ENCODE measurements at places on chromosomes 13 and 19.

GRCh38 chr13:20714563-20715329, 11.2 kb downstream of the IL17D start:
- peak; percentile 88 for DNase-seq

GRCh38 chr13:28128030-28128429, 10.3 kb upstream of the PAN3 start:
- no peak for DNase-seq

DNA sequence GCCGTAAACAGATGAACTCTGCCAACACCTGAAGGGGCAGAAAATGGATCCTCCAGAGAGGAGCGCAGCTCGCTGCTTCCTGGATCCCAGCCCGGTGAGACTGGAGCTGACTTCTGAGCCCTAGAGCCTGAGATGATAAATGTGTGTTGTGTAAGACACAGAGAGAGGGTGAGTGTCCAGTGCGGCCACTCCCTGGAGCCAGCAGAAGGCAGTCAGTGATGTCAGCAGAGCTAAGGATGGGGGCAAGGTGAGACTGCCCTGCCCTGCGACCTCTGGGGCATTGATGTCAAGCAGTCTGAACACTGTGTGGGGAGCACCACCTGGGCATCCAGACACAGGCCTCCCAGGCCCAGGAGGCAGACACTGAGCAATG, 9.7 kb upstream of the SLC35E1 start:
- peak; percentile 56 for DNase-seq

- no peak for DNase-seq
Measured at GRCh38 chr13:26382835-26383234, 128.9 kb downstream of the CDK8 start.

GRCh38 chr19:2743099-2743498, 3.3 kb upstream of the SLC39A3 start:
- DNase-seq = no peak

GRCh38 chr13:113669231-113669754, 2.3 kb downstream of the GRK1 start:
- DNase-seq = no peak

- no peak for DNase-seq
Measured at GRCh38 chr13:113397608-113398425, 33.9 kb upstream of the GRTP1 start.

DNA sequence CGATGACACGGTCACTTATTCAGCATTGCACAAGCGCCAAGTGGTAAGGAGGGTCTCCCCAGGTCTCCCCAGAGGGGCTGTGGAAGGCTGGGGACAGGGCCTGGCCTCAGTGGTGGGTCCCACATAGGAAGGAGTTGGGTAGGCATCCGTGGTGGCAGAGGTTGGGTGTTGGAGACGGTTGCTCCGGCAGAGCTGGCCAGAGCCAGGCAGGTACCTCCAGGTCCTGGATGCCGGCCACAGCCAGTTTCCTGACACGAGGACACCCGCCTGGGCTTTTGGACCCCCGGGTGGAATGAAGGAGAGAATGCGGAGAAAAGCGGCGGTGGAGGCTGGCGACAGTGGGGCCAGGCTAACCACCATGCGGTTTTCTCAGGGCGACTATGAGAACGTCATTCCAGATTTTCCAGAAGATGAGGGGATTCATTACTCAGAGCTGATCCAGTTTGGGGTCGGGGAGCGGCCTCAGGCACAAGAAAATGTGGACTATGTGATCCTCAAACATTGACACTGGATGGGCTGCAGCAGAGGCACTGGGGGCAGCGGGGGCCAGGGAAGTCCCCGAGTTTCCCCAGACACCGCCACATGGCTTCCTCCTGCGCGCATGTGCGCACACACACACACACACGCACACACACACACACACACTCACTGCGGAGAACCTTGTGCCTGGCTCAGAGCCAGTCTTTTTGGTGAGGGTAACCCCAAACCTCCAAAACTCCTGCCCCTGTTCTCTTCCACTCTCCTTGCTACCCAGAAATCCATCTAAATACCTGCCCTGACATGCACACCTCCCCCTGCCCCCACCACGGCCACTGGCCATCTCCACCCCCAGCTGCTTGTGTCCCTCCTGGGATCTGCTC, 1.3 kb upstream of the FFAR1 start:
- no peak for DNase-seq

GRCh38 chr13:42129033-42129432, 80.6 kb downstream of the DGKH start:
- no peak for DNase-seq

GRCh38 chr19:3976495-3977241, 5.8 kb upstream of the DAPK3 start:
- DNase-seq = peak; percentile 90

DNA sequence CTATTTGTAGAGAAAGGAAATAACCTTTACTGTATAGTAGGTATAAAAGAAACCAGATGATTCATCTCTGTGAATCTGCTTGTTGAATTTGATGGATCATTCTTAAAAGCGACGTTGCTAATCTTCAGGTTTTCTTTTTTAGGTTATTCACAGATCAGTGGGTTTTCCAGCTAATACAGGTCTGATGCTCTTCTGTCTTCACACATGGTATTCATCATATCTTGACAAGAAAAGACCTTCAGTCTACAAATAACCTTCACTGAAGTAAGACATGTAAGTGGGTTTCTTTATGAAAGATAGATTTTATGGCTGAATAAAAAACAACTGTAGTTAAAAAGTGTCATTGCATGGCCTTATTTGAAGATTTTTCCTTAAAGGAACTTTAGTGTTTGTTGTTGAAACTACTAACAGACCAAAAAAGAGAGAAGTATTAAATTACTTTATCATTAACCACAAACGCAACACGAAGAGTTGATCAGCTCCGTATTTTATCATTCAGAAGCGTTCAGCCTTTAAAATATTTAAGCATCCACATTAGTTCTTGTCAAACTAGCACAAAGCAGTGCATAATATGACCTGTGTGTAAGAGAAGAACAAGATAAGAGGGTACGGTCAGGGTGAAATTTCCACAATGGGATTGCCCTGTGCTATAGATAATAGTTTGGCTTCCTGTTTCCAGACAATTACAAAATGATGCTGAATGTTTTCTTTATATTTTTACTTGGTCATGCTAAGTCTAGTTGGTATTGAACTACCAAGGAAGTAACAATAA, 299.5 kb downstream of the MZT1 start:
- no peak for DNase-seq

GRCh38 chr13:27311518-27312210, 41.0 kb downstream of the RASL11A start:
- DNase-seq = no peak

DNA sequence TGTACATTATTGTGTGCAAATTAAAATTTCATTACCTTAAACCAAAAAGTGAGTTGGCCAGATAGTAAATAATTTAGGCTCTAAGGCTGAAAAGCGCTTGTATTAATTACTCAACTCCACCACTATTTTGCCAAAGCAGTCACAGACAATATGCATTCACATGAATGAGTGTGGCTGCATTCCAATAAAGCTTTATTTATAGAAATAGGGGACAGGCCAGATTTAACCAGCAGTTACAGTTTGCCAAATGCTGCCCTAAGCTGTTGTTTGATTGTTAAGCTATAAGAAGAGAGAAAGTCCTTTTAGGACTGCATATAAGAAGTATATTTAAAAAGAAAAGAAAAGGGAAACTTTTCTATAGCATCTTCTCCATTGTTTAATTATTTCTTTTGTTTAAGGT, 342.6 kb downstream of the ITGBL1 start:
- DNase-seq = no peak

- DNase-seq = no peak
Measured at GRCh38 chr13:108549934-108550333, 79.5 kb upstream of the MYO16 start.

DNA sequence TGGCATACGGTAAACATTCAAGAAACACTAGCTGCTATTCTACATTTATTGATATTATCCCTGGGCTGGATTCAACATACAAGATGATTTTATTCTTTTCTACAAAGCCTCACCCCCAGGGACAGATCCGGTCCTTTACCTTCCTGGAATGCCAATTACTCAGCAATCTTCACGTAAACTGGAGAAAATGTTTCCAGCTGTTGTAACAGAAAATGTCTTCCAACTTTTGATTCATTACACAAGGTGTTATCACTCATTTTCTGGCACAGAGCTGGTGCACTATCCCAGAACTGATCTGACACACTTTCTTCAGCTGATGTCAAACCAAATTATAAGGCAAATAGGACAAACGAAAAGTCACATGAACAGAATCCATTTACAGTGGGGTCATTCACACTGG, 33.1 kb downstream of the DCLK1 start:
- no peak for DNase-seq

- no peak for DNase-seq
Measured at GRCh38 chr19:38193445-38193844, 30.6 kb downstream of the DPF1 start.

DNA sequence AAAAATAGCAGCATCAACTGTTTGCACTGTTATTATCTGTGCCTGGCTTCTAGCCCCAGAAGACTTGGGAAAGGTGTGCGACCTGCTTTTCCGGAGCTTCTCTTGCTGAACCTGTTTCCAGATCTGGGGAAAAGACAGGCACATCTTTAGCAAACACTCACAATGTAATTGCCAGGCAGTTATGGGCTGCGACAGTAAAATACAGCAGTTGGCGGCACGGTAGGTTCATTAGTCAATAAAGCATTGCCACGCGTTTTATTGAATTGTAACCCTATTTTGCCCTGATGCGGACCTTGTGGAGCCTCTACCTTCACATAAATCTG, 223.7 kb upstream of the TSHZ3 start:
- no peak for DNase-seq

DNA sequence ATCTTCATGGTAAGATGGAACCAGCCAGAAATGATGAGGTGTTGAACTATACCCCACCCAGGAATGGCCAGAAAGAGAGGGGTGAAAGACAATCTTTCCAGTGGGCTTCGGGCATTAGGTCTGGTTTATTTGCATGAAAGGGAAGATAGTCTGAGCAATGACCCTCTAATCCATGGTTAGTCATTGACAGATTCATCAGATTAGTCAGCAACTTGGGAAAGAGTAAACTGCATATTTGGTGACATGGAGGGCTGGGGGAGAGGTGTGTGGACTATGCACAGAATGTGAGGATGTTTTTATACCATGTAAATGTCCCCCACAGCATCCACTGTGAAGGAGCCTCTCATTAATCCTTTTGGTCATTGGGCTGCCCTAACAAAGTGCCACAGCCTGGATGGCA, 30.1 kb upstream of the USP12 start:
- peak; percentile 29 for DNase-seq

- no peak for DNase-seq
Measured at GRCh38 chr13:112980434-112980833, 11.4 kb downstream of the MCF2L start.

DNA sequence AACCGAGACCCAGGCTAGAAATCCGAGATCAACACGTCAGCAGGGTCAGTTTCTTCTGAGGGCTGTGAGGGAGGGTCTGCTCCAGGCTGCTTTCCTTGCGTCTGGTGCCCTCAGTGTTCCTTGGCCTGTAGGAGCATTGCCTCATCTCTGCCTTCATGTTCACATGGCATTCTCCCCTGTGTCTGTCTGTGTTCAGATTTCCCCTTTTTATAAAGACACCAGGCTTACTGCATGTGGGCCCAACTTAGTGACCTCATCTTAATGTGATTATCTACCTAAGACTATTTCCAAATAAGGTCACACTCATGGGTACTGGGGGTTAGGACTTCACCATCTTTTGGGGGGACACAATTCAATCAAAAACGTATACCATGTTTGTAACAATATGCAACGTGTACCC, 57.2 kb upstream of the C1QTNF9 start:
- no peak for DNase-seq

GRCh38 chr13:36362914-36363313, 16.7 kb upstream of the SPART start:
- no peak for DNase-seq

GRCh38 chr13:92972751-92973150, 253.9 kb upstream of the GPC6 start:
- DNase-seq = peak; percentile 14

- peak; percentile 10 for DNase-seq
Measured at GRCh38 chr19:34178274-34178610, 5.9 kb downstream of the LSM14A start.
